Tibial nerve (tissue), 4 donors: ENCODE measurements at places on chromosomes 6 and 20. TPM values are rescaled to one million over a fixed set of nuclear protein-coding genes. Genes with fewer than 3 reads are reported as not detected.

MROH8 gene
- 2.6 TPM for total RNA-seq

MRPS18A gene
- 42.2 TPM for total RNA-seq

GRCh38 chr6:97594844-97595243, 311.8 kb upstream of the MMS22L start:
- no peaks in the 10 kb centered on the region for H3K27me3 ChIP-seq
- H3K4me3 ChIP-seq = no peak overlapping the region
- H3K27ac ChIP-seq = no peak overlapping the region
- DNase-seq = no peak
- H3K36me3 ChIP-seq = no peaks in the 10 kb centered on the region
- H3K4me1 ChIP-seq = no peaks in the 10 kb centered on the region

- H3K4me3 ChIP-seq = no peak overlapping the region
- no peaks in the 10 kb centered on the region for H3K4me1 ChIP-seq
- H3K36me3 ChIP-seq = no peaks in the 10 kb centered on the region
These were observed 437.9 kb upstream of the JARID2 start for GRCh38 chr6:14807971-14808370.

GRCh38 chr6:70079241-70079640, 212.9 kb downstream of the COL19A1 start:
- H3K27me3 ChIP-seq = no peaks in the 10 kb centered on the region
- no peak overlapping the region for H3K4me3 ChIP-seq
- no peaks in the 10 kb centered on the region for H3K4me1 ChIP-seq
- no peak overlapping the region for H3K27ac ChIP-seq
- no peaks in the 10 kb centered on the region for H3K36me3 ChIP-seq

DNA sequence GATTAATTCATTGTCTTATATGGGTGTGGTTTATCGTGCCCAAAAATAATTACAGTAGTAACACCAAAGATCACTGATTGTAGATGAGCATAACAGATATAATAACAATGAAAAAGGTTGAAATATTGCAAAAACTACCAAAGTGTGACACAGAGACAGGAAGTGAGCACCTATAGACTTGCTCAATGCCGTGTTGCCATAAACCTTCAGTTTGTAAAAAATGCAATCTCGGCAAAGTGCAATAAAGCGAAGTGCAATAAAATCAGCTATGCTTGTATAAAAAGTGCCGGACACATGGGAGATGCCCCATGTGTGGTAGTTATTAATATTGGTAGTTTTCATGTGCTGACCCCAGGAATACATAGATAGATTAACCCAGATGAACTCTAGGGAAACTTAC, 192.6 kb downstream of the NRN1 start:
- H3K4me1 ChIP-seq = no peaks in the 10 kb centered on the region
- no peaks in the 10 kb centered on the region for H3K36me3 ChIP-seq
- H3K4me3 ChIP-seq = no peak overlapping the region
- H3K27ac ChIP-seq = no peak overlapping the region

GRCh38 chr20:61170496-61171320, 81.4 kb upstream of the CDH4 start:
- no peak for DNase-seq
- H3K4me3 ChIP-seq = no peak overlapping the region
- H3K27ac ChIP-seq = no peak overlapping the region
- no peaks in the 10 kb centered on the region for H3K36me3 ChIP-seq
- no peaks in the 10 kb centered on the region for H3K27me3 ChIP-seq
- no peaks in the 10 kb centered on the region for H3K4me1 ChIP-seq

GRCh38 chr6:449057-449430, 57.5 kb downstream of the IRF4 start:
- H3K27me3 ChIP-seq = no peaks in the 10 kb centered on the region
- H3K4me1 ChIP-seq = no peaks in the 10 kb centered on the region
- no peak overlapping the region for H3K27ac ChIP-seq

DNA sequence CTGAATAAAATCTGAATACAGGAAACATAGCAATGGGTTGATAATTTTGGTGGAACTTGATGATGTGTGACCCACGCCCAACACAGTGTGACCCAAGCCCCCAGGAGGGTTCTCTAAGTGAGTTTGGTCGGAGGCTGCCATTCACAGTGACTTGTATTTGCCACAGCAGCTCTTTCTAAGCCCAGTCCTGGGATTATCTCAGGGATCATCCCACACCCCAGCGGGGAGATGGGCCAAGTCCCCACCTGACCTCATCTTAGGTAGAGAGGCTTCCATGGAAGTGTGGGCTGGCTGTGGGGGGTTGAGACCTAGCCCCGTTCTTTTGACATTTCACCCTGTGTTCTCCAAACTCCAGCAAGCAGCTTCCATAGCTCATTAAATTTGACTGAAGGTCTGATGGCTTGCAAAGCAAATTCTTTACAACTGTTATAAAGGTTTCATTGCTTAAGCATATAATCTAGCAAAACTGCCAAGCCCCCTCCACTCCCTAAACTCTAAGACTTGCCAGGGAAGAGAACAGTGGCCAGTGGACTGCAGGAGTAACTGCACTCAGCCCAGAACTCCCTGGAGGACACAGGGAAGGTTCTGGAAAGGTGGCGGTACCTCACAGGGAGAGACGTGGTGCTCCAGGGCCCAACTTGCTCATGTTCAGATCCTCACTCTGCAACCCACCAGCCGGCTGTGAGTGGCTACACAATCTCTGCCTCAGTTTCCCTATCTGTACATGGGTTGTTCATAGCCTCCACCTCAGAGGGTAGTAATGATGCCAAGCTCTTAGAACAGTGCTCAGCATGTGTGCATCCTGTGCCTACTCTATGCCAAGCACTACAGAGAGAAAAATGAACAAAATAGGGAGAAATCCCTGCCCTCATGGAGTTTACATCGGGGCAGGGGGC, 1.0 kb upstream of the PCK1 start:
- DNase-seq = no peak
- H3K27ac ChIP-seq = no peak overlapping the region
- H3K36me3 ChIP-seq = no peaks in the 10 kb centered on the region
- no peak overlapping the region for H3K4me3 ChIP-seq
